Posterior vena cava (tissue), 2 donors: ENCODE measurements at places on chromosomes 6 and 20.

GRCh38 chr20:828987-829386 is 4.5 kb upstream of the FAM110A start:
- DNase-seq, result peak; percentile 26

DNA sequence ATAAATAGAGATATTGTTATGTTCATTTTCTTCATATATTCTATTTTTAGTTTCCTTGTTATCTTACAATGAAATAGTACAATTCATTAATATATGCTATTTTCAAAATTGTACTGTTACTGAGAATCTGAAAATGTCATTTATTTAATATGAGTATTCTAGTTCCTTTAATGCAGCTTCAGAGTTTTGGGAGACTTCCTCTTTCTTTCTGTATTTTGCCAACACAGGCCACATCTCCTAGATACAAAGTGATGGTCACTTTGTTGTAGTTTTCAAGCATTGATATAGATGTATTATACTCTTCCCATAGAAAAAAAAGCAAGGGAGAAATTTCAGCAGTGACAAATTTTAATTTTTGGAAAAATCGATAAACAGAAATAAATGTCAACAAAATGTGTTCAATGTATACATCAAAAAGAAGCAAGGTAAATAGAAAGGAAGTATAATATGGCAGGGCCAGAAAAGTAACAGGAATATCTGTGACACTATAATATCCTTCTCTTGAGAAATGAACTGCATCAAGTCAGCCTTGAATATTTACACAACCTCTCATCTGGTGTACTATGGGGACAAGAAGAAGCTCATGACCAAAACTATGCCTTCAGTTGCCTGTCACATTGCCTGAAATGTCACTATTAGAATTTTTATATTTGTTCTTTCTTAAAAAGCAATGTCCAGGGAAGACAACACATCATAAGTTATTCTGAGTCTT is 396.0 kb downstream of the TBC1D32 start:
- no peak for DNase-seq

DNA sequence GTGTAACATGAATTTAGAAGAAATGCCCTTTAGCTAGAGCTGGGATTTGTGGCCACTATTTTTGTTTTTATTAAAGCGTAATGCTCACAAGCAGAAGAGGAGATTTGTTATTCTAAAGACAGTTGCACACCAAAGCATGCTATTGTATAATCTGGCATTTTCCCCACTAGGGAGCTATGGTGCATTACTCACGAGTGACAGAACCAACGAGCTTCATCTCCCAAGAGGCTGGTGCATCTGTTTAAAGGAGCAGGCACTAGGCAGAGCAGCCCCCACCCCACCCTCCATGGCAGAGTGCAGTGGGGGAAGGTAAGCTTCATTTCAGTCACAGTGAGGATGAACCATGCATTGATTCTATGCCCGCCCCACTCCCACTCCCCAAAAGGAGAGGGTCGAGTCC is 287.3 kb upstream of the TSHZ2 start:
- no peak for DNase-seq

- DNase-seq, result no peak
Observed at GRCh38 chr6:81625216-81625615, 127.3 kb downstream of the TENT5A start.

DNA sequence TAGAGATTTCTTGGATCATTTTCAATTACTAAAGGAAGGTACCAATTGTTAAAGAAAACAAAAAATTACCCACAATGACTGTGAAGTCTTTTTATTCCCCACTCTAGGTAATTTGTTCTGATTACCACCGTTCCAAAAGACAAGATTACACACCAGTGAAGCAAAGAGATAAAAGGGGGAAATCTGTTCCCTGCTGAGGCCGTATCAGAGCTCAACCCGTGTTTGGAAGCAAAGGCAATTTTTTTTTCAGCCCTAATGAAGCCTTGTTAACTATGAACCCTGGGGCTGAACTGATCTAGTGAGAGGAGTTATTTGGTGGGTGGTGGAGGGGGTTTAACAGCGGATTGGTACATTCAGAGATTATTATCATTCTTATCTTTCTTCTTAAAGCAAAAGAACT is 128.5 kb downstream of the ALDH8A1 start:
- DNase-seq, result no peak

- no peak for DNase-seq
Observed at GRCh38 chr6:136822046-136822375, 381 bp upstream of the PEX7 start.

GRCh38 chr20:43916073-43916880 is 1.6 kb downstream of the TOX2 start:
- no peak for DNase-seq

- DNase-seq, result no peak
Observed at GRCh38 chr6:3163248-3163594, 5.9 kb upstream of the TUBB2A start.

- DNase-seq, result no peak
Observed at GRCh38 chr20:63554361-63555278, 661 bp downstream of the FNDC11 start.

- DNase-seq, result no peak
Observed at GRCh38 chr6:156934069-156934460, 156.9 kb downstream of the ARID1B start.

DNA sequence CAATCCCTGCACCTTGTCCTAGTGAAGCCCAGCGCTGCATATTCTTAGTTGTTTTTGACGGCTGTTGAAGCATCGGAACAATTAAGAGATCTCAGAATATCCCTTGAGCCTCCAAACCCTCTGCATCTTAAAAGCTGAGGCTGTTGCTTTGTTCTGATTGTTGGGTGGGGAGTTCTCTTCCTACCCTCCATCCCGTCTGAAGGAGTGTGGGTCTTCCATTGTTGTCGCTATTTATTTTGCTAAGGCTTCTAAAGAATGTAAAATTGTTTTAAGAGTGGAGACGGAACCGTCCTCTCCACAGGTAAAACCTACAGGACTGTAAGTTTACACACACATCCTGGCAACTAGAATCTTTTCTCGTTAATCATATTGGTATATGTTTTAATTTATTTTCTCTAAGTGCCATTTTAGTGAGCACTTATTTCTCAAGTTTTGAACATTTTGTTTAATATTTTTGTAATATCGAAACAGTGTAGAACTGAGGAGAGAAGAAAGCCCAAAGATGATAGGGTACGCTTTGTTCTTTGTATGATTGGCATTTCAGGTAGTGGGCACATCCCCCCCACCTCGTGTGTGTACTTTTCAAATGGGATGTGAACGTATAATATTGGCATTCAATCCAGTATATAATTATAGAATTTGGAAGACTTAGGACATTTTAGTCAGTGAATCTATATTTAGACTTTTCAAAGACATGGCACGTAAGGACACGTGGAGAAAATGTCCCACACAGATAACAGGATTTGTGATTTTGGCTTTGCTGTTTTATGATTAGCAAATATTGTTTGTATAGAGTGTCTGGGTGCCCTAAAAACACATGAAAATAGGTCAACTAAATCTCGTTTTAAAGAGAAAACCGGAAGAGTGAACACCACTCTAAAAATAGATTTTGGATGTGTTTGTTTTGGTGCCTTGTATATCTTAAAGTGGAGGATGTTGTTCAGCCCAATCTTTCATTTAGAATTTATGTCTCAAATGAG is 1.3 kb downstream of the RNF146 start:
- no peak for DNase-seq

DNA sequence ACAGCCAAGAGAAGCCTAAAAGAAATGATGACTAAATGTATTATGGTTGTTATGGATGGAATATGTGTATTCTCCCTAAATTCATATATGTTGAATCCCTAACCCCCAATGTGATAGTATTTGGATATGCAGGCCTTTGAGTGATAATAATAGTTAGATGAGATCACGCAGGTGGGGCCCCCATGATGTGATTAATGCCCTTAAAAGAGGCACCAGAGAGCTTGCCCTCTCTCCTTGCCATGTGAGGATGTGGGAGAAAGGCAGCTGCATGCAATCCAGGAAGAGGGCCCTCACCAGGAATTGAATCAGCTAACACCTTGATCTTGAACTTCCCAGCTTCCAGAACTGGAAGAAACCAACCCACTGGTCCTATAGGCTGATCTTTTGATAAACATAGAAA is 190.6 kb upstream of the TCF21 start:
- no peak for DNase-seq
